Left renal cortex interstitium (tissue), 4 donors: ENCODE measurements at places on chromosomes 3 and 15. TPM values are rescaled to one million over a fixed set of nuclear protein-coding genes. Genes with fewer than 3 reads are reported as not detected.

Gene ZSCAN2
- polyA plus RNA-seq, result 28.5 TPM

GRCh38 chr3:128080323-128081080, 28.3 kb downstream of the SEC61A1 start:
- no peak for DNase-seq

Gene SPINK8
- not detected for polyA plus RNA-seq

Gene MNS1
- polyA plus RNA-seq, result 27.6 TPM

- DNase-seq, result no peak
Measured at GRCh38 chr3:160379628-160380214, 19.3 kb downstream of the IFT80 start.

DNA sequence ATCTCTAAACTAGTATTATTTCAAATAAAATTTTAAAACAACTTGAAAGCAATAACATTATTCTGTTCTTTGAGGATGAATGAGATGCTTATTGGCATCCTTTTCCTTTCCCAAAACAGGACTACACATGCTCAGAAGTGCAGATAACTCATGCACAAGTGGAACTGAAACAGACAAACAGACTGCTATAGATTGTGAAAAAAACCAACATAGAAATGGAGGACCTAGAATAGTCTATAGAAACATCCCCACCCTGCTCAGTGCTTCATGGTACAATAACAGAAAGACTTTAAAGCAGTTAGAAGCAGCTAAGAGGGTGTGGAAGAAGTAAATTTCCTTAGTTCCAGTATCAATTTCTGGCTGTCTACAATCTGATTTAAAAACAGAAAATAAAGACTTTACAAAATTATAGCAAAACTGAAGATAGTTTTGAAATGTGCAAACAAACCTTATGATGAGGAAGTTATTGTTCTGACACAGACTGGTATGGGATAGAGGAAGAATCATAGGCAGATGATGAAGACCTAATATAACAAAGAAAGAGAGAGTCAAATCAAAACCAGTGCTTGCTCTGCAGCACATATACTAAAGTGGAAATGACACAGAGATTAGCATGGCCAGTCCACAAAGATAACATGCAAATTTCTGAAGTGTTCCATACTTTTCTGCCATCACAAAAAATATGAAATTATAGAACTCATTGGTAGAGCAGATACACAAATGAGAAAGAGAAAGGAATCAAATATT, 1025.4 kb downstream of the SQOR start:
- no peak for DNase-seq
